Fibroblast of skin of right quadriceps (primary cell): ENCODE measurements at places on chromosomes 7 and 10.

DNA sequence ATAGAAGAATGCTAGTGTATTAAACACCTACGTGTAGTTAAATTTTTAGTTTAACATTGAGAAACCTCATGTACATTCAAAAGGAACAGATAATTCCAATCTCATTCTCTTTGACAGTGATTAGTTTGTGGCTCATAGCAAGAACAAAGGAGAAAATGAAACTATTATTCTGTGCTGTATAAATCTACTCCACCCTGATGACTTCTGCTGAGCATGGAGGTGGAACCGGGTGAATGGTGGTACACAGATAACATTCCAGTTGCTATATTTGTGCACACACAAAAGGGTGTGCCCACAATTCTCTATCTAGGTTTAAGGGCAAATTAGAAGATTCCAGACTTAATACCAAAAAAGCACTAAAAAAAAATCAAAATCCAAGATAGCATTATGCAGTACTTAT lies 17.0 kb upstream of the RALA start:
- no peak for DNase-seq

GRCh38 chr7:46449743-46450142 lies 528.7 kb upstream of the IGFBP3 start:
- DNase-seq: no peak

DNA sequence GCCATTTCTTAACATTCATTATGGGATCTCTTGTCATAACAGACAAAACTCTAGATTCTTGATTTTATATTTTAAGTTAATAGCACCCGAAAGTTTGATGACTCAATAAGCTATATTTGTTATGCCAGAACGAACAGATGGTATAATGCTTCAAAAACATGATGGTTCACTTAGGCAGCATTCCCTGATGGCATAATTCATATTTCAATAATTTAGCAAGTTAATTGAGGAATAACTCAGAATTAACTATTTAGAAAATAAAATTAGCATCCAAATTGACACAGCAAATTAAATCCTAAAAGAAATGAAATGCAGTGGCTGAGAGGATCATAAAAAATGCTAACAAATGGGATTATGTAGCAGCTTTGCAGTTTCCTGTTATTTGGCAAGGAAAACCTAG lies 260.8 kb upstream of the MBL2 start:
- no peak for DNase-seq

GRCh38 chr10:88077977-88078376 lies 214.6 kb downstream of the PTEN start:
- no peak for DNase-seq

- no peak for DNase-seq
Measured at GRCh38 chr10:87053111-87053510, 33.0 kb downstream of the FAM25A start.

GRCh38 chr10:85922356-85923129 lies 444.1 kb downstream of the GRID1 start:
- DNase-seq: no peak
